ENCODE measurements at places on chromosomes 11 and 22.
A peak's percentile ranks its signal among the peaks of the same experiment; 100 is the strongest.

- no peak for DNase-seq
These were observed 101.5 kb downstream of the ST3GAL4 start for GRCh38 chr11:126456783-126457542.

- no peak for DNase-seq
These were observed 29.9 kb downstream of the SERPIND1 start for GRCh38 chr22:20803696-20804324.

DNA sequence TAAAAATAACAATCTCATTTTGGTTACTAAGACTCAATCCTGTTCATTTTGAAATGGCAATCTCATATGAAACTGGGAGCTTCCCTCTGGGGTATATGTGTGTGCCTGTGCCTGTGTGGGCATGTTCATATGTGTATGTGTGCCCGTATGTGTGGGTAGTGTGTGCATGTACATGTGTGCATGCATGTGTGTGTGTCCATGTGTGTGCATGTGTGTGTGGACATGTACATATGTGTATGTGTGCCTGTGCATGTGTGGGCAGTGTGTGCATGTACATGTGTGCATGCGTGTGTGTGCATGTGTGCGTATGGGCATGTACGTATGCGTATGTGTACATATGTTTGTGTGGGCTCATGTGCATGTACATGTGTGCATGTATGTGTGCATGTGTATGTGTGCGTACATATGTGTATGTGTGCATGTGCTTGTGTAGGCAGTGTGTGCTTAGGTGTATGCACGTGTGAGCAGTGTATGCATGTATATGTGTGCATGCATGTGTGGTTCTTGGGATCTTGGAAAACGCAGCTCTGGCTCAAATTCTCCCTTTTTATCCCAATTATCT lies 24.5 kb upstream of the CACNG2 start:
- no peak for DNase-seq

- no peak for DNase-seq
These were observed 1.2 kb downstream of the ACCS start for GRCh38 chr11:44067266-44067665.

- no peak for DNase-seq
These were observed 24.4 kb downstream of the DDI1 start for GRCh38 chr11:104060820-104061219.

DNA sequence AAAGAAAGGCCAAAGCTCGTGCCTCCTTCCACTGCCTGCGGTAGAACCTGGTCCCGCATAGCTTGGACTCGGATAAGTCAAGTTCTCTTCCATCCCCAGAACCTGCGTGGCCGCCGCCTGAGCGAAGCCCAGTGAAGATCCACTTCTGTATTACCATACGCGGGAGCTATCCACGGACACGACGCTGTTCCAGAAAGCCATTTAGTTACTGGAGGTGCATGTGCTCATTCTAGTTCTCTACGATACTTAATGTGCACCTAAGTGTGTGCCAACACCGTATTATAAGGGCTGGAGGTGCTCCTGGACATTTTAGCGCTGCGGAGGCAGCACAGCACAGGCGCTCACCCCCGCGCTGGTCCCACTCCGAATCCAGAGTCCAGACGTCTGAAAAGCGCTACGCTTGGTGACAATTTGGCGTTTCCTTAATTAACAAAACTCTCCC lies 1.4 kb downstream of the WT1 start:
- DNase-seq, result no peak

- no peak for DNase-seq
These were observed 388 bp downstream of the TMEM121B start for GRCh38 chr22:17120711-17121232.

GRCh38 chr11:126210871-126211235 lies 597 bp downstream of the RPUSD4 start:
- DNase-seq, result no peak

GRCh38 chr11:61071208-61071681 lies 31.0 kb upstream of the CD5 start:
- no peak for DNase-seq

- no peak for DNase-seq
These were observed 163.1 kb downstream of the ETS1 start for GRCh38 chr11:128424271-128424711.

GRCh38 chr11:134138376-134138775 lies 69.5 kb downstream of the JAM3 start:
- DNase-seq, result no peak

- DNase-seq, result no peak
These were observed at the start of gene ADM2 for GRCh38 chr22:50481440-50482106. Gene ADM2 (plus strand): TSS chr22:50481543. CDS start chr22:50481848, 305 bp downstream.

DNA sequence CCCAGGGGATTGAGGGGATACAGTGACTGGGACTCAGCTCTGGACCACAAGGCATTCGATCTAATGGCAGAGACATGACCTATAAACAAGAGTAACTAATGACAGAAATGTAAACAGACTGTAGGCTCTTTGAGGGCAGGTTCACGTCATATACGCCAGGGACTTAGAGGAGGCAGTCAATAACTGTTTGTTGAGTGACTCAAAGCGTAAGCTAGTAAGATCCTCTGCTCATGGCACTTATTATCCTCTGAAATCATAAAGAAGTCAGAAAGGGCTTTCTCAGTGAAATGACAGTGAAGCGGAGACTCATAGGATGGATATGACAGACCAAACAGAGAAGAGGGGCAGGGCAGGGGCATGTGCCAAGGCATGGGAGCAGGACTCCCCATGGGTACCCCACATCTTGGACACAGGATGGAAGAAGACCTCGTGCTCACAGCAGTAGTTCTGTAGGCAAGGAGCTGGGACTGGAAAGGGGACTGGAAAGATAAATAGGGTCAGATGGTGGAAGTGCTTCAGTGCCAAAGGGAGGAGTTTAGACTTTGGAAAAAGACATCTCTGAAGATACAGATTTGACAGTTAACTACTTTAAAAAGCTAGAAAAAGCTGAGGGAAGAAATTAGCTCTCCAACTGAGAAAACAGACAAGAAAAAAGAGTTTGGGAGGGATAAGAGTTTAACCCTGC lies 72.7 kb downstream of the SLC1A2 start:
- DNase-seq, result no peak

DNA sequence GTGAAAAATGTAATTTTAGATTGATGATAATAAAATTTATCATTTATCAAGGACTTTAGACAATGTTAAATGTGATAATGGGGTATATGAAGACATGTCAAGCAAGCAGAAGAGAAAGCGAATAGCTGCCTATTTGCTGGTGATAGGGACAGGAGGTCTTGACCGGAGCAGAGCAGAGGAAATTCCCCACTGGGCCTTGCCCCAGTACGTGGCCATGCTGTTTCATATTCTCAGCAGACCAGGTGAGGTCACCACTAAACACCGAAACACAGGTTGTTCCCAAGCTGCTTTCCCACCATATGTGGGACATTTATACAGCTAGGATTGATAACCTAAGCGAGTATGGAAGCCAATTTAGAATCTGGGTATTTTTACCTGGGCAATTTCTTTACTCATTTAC lies 1629.6 kb downstream of the FAM181B start:
- DNase-seq, result no peak

- no peak for DNase-seq
These were observed 11.2 kb upstream of the SEC14L4 start for GRCh38 chr22:30516731-30517130.

- peak; percentile 87 for DNase-seq
These were observed 79.2 kb upstream of the GRIK4 start for GRCh38 chr11:120432056-120433018.

DNA sequence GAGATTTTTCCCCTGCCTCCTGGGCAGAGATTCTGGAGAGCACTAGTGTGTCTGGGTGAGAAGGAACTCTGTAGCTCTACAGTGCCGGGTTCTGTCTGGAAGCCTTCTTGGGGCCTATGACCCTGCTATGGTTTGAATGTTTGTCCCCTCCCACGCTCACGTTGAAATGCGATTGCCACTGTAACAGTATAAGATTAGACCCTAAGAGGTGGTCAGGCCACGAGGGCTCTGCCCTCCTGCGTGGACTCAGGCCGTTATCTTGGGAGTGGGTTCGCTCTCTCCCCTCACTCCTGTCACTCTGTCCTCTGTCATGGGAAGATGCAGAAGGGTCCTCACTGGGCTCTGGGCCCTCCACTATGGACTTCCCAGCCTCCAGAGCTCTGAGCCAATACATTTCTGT lies 3.5 kb downstream of the AP5B1 start:
- DNase-seq, result no peak

GRCh38 chr11:3338569-3339339 lies 40.2 kb downstream of the ZNF195 start:
- no peak for DNase-seq

DNA sequence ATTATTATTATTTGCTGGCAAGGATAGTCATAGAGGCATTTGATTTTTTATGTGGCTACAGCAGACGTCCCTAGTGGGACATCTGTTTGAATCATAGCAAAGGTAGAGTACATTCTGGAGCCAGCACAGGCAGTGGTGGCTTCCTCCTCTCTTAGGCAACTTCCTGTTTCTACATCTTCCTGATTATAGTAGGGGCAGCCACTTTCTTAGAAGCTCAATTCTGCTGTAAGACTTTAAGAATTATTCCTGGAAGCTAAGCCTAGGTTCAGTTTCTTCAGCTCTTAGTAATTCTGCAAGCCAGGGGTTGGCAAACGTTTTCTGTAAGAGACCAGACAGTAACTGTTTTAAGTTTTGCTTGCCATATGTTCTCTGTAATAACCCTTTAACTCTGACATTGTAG lies 129.3 kb upstream of the TENM4 start:
- DNase-seq, result no peak

DNA sequence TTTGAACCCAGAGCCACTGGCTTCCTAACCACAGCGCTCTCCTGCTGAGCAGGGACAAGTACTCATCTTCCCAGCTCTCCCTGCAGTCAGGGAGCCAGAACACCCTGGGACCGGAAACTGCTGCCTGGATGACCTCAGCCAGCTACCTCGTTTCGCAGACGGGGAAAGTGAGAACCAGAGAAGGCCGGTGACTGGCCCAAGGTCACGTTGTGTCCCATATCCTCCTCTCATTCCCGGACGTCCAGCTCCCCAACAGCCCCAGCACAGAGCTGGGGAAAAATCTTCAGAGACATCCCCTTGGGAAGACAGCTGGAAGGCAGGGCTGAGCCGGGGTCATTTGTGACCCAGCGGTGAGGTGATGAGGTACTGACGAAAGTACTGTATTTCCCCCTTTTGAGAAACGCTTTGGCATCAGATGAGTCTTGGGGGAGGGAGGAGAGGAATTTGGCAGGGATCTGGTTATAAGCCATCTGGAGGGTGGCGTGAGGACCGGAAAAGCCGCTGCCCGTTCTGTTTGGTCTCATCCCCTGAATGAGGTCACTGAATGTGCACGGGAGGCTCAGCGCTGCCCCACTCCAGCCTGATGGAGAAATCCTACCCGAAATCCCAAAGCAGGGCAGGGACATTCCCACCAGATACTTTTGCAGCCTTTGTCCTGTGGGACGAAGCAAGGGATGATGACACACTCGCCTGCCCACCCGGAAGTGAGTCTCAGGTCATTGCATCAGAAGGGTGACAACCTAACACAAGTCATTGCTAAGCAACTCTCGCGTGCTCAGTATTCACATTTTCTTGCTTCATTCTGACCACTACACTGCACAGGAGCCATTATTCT lies 41.1 kb downstream of the LIF start:
- peak; percentile 100 for DNase-seq

DNA sequence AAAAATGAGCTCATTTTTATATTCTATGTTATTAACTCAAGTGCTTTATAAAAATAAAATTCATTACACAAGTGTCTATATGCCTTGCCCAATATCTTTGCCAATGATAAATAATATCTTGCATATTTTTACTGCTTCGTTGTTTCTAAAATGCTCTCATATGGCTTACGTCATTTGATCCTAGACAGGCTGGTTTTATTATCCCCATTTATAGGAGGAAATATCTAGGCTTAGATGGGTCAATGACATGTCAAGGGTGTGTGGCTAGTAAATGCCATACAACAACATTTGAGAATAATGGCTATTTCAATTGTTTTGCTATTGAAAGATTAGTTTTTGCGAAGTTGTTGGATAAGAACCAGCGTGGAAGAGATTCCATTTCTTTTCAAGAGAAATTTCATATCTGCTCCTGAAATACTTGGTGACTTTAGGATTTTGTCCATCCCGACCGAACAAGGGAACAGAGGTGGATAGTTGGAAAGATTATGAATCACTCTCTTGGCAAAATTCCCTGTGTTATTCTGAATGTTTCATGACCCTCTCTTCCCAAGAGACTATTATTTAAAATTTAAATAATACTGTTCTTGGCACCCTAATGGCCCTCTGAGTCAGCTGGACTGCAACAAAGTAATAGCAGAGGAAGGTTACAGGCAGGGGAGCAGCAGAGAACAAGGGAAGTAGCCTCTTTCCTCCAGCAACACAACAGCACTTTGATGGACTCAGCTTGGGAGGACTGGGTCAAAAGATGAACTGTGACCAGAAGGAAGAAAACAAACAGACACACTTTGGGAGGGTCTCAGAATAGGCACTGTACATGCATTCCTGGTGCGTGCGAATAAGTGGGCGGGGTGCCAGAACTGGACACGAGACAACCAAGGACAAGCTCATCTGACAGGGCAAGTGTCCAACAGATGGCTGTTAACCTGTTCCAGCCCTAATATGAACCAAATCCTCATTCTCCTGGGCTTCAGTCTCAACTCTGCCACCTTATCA lies 94.5 kb downstream of the ME3 start:
- no peak for DNase-seq

GRCh38 chr11:120031156-120031555 lies 106.8 kb downstream of the TRIM29 start:
- DNase-seq, result no peak

DNA sequence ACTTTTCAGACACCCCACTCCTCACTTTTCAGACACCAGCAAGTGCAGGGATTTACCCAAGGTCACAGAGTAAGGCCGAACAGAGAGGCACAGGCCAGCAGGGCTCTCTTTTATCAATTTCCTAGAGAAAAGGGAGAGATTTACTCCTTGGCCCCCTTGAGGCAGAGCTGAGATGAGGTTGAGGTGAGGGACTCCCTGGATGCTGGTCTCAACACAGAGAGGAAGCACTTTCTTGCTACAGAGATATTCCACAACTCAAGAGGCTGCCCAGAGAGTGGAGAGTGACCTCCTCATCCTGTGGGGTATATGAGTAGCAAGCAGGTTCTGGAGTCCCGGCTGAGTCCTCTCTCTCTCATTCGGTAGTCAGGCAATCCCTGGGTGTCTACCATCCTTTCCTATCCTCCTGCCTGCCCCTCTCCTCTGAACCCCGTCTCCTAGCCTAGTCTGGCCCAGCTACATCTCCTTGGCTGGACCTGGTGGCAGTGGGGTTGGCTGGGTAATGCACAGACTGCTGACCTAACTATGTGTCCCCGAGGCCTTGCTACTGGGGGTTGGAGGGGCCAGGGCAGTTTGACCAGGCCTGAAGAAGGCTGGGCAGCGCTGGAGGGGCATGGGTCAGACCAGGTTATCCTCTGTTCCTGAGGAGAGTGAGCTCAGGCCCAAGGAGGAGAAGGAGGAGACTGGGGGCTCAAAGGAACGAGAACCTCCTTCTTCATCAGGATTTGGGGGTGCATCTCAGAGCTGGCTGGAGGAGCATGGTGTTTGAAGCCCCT lies 1.8 kb upstream of the ARHGEF17 start:
- DNase-seq, result no peak

- DNase-seq, result no peak
These were observed 6.0 kb downstream of the PKNOX2 start for GRCh38 chr11:125170510-125171031.

DNA sequence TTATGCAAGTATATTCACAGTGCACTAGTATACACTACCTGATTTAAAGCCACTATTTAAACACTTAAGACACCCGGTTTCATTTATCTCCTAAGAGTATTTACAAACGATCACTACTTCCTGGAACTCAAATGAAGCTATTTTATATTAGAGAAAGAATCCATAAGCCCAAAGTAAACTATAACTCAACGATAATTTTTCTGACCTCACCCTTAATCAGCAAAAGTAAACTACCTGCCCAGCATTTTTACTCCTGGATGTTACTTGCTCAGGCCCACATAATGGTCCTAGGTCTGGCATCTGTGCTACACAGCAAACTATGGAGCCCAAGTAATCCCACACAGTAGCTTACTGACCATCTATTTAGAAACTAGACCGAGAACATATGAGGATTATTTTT lies 33.4 kb downstream of the TSG101 start:
- DNase-seq, result no peak

Data from amniotic stem cell (primary cell).